Activated T-helper 17 cell treated with anti-CD3 and anti-CD28 coated beads, Interleukin-2, amount 50 U/mL, for 72 hours (primary cell): ENCODE measurements at places on chromosomes 13 and 19. TPM values are rescaled to one million over a fixed set of nuclear protein-coding genes. Genes with fewer than 3 reads are reported as not detected.

Gene IL27RA
- 53.9 TPM for total RNA-seq

Gene IGFL4
- not detected for total RNA-seq

Gene OR10H1
- total RNA-seq, result not detected

Gene ANO8
- total RNA-seq, result 3.6 TPM

DNA sequence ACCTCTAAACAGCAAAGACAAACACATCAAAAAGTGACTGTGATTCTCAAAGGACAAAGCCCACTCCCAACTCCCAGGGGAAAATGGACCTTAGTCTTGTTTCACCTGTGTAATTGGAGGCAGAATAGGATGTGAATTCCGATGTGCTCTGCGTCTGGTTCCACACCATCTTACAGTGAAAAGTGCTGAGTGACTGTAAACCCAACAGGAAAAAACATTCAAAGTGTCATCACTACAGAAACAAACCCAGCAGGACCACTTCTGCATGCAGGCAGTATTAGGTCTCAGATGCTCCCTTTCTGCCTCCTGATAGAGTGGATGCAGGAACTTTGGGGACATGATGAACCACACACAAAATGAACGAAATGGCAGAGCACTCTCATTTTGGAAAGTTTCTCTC, 6.5 kb downstream of the UQCRFS1 start:
- H3K4me3 ChIP-seq, result no peak overlapping the region
- no peak for ATAC-seq

Gene TSC22D1
- total RNA-seq, result 6.8 TPM

Gene GNG7
- total RNA-seq, result not detected

- peaks cover 30% of the 10 kb centered on the region for H3K36me3 ChIP-seq
- peak overlapping the region; percentile 80 for H3K27ac ChIP-seq
- ATAC-seq, result no peak
- H3K27me3 ChIP-seq, result no peaks in the 10 kb centered on the region
- peaks cover 14% of the 10 kb centered on the region for H3K4me1 ChIP-seq
- H3K4me3 ChIP-seq, result peak overlapping the region; percentile 90
Observed at GRCh38 chr19:57599377-57599760, 316 bp upstream of the ZNF530 start.
